MM.1S (cell line): ENCODE measurements at places on chromosomes 2 and 18.

DNA sequence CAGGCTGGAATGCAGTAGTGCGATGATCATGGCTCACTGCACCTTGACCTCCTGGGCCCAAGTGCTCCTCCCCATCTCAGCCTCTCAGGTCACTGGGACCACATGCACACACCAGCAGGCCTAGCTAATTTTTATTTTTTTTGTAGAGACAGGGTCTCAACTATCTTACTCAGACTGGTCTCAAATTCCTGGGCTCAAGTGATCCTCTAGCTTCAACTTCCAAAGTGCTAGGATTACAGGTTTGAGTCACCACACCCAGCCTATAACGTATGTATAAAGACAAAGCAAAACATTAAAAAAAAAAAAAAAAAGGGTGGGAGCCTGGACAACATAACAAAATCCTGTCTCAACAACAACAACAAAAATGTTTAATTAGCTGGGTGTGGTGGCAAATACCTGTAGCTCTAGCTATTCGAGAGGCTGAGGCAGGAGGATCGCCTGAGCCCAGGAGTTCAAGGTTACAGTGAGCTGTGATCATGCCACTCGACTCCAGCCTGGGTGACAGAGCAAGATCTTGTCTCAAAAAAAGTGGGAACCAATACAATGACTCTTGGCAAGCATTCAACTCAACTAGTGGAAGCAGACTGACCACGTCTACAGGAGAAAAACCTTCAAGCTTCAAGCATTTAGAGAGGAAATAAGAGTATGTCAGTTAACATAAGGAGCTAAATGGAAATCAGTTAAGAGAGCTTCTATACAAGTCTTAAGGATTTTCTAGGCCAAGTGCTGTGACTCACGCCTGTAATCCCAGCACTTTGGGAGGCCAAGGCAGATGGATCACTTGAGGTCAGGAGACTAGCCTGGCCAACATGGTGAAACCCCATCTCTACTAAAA is 2.6 kb downstream of the GTF3C2 start:
- DNase-seq: no peak

GRCh38 chr2:158745067-158745865 is 49.9 kb upstream of the DAPL1 start:
- DNase-seq: peak; percentile 43

DNA sequence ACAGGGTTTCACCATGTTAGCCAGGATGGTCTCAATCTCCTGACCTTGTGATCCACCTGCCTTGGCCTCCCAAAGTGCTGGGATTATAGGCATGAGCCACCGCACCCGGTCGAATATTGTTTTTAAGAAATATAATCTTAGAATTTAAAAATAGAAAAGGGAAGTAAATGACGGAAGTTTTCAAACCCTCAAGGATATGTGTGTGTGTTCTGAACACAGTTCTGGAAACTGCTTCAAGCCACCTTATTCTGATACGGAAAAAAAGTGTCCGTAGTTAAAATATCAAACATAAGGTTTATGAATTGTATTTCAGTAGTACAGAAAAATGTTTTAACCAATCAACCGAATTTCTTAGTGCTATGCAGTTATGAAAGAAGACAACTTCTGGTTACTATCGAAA is 115.9 kb downstream of the UPP2 start:
- DNase-seq: no peak

DNA sequence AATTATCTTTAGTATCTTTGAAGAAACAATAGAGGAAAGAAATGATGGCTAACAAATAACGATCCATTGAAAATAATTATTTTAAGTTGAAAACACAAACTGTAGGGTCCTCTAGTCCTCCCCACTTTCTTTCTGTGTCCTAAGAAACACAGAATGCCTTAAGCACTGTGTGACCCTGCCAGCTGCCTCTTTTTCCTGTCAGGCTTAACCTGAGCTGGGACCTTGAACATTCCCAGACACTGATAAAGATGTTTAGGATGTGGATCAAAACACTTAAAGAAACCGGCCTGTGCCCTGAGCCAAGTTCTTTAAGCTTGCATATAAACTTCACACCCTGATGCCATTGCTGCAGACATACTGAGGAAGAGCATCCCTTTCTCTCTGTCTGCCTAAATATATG is 755.4 kb upstream of the VRK2 start:
- no peak for DNase-seq

GRCh38 chr18:32349728-32350395 is 120.8 kb downstream of the GAREM1 start:
- no peak for DNase-seq

DNA sequence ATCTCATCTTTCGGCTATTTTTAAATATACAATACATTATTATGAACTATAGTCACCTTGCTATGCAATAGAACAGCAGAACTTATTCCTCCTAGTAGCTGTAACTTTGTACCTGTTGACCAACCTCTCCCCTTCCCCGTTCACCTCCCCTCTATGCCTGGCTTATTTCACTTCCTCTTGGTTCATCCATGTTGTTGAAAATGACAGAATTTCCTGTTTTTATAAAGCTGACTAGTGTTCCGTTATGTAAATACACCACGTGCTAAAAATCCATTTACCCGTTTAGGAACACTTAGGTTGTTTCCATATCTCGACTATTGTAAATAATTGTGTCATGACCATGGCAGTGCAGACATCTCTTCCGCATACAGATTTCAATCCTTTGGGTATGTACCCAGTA is 10.3 kb downstream of the ALPI start:
- no peak for DNase-seq

DNA sequence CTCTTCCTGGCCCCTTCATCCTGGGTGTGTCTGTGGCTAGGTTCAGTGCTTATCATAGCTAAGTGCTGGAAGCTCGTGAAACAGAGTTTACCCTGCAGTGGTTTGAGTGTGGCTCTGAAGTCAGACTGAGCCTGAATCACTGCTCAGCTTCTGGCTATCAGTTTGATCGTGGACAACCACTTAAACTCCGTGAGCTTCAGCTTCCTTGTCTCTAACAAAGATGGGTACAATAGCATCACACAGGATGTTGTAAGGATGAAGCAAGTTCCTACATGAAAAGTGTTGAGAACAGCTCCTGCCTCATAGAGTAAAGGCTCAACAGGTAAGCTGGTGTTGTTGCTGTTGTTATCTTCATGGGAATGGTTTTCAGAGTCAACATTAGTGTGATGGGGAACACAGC is 210.3 kb downstream of the CLIP4 start:
- no peak for DNase-seq

GRCh38 chr2:196108604-196109003 is 40.0 kb upstream of the DNAH7 start:
- DNase-seq: no peak

DNA sequence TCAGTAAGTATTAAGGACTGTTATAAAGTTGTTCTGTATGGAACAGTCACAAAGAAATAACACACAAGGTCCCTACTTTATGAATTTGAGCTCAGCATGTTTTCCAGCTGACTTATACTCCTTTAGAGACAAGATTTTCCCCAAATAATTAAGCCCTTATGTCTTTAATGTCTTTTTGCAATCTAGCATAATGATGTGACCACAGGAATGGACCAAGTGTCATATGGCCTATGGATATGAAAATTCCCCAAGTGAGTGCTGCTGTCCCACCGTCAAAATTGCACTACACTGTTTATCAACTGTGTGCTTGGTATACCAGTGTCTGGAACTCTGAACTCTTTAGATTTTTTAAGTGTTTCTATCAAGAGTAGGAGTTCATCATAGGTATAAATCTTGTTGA is 369.6 kb downstream of the PID1 start:
- no peak for DNase-seq

GRCh38 chr2:8254791-8255447 is 426.9 kb upstream of the ID2 start:
- DNase-seq: no peak

- DNase-seq: peak; percentile 64
Observed at GRCh38 chr18:48676756-48677368, 138.0 kb downstream of the CTIF start.

GRCh38 chr2:109380502-109381326 is 233.1 kb downstream of the SEPTIN10 start:
- no peak for DNase-seq

- no peak for DNase-seq
Observed at GRCh38 chr2:127370010-127370409, 17.8 kb downstream of the MAP3K2 start.

DNA sequence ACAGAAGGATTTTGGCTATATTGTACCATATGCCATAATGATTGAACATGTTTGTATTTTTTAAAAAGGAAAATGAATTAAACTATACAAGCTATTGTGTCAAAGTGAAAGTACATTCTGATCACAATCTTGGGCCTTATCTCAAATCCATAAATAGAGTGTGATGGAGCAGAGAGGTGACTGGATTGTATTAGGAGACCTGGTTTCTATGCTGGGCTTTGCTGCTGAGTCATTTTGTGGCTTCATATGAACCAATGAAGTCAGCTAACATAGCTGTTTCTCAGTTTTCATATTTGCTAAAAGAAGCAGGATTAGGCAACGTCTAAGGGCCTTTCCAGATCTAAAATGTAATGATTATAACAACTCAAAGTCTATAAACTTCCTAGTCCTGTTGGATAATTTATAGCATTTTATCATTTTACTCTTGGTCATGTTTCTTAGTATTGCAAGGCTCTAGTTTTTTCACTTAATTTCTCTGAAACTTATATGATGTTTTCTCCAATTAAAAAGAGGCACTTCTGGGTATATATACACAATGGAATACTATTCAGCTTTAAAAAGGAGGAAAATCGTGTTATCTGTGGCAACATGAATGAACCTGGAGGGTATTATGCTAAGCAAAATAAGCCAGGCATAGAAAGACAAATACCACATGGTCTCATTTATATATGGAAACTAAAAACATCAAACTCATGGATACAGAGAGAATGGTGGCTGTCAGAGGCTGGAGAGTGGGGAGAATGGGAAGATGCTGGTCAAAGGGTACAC is 112.3 kb downstream of the MEP1B start:
- peak; percentile 74 for DNase-seq

GRCh38 chr2:75587954-75588587 is 27.3 kb upstream of the EVA1A start:
- no peak for DNase-seq

- DNase-seq: no peak
Observed at GRCh38 chr18:22344908-22345670, 72.6 kb downstream of the CTAGE1 start.

- no peak for DNase-seq
Observed at GRCh38 chr2:112047537-112048235, 7.4 kb upstream of the TMEM87B start.

DNA sequence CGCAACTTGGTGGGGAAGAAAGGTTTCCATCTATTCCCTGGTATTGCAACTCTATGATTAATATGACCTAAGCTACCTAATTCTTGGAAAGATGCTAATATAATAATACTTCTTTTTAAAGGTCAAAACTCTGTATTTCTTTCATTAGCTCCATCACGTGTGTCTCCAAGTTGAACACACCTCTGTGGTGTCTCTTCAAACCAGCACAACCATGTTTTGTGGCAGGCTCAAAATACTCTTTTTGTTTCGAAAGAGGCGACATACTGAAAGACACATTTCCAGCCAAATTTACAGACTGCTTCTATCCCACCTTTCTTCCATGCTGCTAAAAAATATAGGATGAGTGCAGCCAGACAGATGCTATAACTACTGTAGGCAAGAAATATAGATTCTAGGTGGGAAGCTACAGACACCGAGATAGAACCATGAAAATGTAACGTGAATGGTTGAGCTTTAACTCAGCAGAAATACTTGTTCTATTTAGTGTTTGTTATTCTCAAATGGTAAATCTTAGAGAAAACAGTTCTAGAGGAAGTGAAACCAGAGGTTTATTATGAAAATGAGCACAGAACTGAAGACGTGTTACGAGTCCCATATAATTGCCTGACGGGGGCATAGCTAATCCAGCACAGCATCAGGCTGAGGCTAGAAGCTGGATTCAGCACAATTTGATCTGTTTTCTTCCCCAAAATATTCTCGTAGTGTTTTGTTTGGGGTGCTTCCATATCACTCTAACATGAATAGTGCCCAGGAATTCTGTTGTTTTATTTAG is 991.5 kb upstream of the FANCL start:
- DNase-seq: peak; percentile 52

DNA sequence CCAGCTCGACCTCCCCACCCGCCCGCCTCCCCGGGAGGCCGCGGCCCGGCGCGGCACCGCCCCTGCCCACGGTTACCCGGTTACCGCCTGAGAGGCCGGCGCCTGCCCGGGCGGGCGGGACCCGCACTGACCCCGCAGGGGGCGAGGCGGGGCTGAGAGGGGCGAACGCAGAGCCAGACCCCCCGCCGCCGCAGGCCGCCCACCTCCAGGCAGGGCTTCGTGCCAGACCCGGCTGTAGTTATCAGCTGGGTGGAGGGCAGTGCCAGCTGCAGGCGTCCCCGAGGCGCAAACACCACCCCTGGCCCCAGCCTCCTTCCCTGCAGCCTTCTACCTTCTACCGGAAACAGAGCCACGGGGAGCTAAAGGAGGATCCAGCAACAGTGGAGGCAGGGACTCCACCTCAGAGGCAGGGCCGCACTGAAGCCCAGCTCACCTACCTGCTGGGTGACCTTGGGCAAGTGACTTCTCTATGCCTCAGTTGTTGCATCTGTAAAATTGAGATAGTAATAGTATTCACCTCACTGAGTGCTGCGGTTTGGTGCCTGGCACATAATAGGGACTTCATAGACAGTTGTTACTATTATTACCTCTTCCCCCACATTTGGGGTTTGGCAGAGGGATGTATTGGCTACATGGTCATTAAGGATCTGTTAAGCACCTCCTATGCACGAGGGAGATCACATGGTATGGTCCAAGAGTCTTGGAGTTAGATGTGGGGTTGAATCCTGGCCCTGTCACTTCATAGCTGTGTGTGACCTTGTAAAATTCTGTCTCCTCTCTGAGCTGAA is 231.6 kb upstream of the SMAD2 start:
- DNase-seq: no peak

DNA sequence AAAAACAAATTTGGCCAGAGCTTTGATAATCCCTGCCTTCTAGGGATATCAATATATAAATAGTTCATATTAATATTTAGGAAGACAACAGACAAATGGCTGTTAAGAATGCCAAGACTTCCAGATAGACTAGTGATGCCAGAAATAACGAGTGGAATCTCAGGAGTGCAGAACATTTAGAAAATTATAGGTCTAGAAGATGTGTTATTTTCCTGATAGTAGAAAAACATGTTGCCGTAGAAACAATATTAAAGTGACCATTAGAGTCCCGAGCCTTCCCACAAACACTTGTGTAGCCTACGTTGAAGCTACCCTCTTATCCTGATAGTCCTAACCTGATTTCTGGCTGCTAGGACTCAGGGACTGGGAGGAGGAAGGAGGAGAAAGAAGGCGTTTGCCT is 54.3 kb upstream of the ITGA6 start:
- DNase-seq: no peak

GRCh38 chr18:11309172-11309571 is 159.8 kb upstream of the PIEZO2 start:
- peak; percentile 57 for DNase-seq

GRCh38 chr2:68837164-68837860 is 33.9 kb downstream of the BMP10 start:
- peak; percentile 80 for DNase-seq

DNA sequence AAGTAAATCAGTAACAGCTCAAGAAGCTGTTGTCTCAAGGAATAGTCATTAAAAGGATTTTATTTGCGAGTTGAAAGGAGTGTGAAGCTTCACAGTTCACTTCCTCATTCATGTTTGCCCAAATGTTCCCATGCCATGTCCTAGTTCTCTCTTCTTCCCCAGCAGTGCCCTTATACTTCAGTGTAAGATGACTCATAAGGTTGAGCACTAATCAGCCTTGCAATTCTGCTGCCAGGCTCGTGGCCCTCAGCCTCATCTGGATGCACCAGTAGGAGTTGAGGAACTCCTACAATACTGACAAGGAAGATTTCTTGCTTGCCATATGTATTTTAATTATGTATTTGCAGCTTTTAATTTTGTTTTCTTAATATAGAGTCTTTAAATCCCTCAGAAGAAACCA is 1980.4 kb downstream of the SUCLG1 start:
- no peak for DNase-seq

GRCh38 chr18:22348521-22349316 is 69.0 kb downstream of the CTAGE1 start:
- DNase-seq: no peak
